Thoracic aorta (tissue), 2 donors: ENCODE measurements at places on chromosomes 6 and 20. TPM values are rescaled to one million over a fixed set of nuclear protein-coding genes. Genes with fewer than 3 reads are reported as not detected.
A peak's percentile ranks its signal among the peaks of the same experiment; 100 is the strongest.

The SIGLEC1 gene
- 12.2 TPM for total RNA-seq

The SCRT2 gene
- not detected for total RNA-seq

The OPRM1 gene
- not detected for total RNA-seq

The SLC4A11 gene
- 0.27 TPM for total RNA-seq

The TAAR2 gene
- not detected for total RNA-seq

The ADAM33 gene
- 113 TPM for total RNA-seq

The C6orf132 gene
- 2.4 TPM for total RNA-seq

The TBXT gene
- total RNA-seq: not detected

The LCA5 gene
- 7.0 TPM for total RNA-seq

The COL21A1 gene
- 52.6 TPM for total RNA-seq

The PDE10A gene
- 20.8 TPM for total RNA-seq

- H3K4me3 ChIP-seq: no peak overlapping the region
- no peaks in the 10 kb centered on the region for H3K27me3 ChIP-seq
- DNase-seq: peak; percentile 73
- peaks cover 25% of the 10 kb centered on the region for H3K36me3 ChIP-seq
- peaks cover 13% of the 10 kb centered on the region for H3K4me1 ChIP-seq
Observed at GRCh38 chr6:39923394-39923793, 10.9 kb downstream of the MOCS1 start.

DNA sequence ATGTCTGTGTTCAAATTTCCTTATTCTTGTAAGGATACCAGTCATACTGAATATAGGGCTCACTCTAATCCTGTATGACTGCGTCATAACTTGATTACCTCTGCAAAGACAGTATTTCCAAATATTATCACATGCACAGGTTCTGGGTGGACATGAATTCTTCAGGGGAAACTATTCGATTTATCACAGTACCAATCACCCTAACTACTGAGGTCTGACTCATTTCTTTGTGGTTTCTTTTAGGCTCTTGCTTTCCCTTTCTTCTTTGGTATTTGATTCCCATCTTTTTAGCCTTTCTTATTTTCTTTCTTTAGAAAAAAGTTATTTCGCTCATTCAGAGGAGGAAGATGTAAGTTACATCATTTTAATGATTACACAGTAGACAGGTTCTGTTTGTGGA is 40.3 kb upstream of the TBX18 start:
- H3K4me1 ChIP-seq: no peaks in the 10 kb centered on the region
- no peaks in the 10 kb centered on the region for H3K36me3 ChIP-seq
- no peak overlapping the region for H3K4me3 ChIP-seq
- no peaks in the 10 kb centered on the region for H3K27me3 ChIP-seq
- no peak overlapping the region for H3K27ac ChIP-seq

GRCh38 chr20:46317685-46318177 is 9.4 kb upstream of the CDH22 start:
- H3K4me1 ChIP-seq: no peaks in the 10 kb centered on the region
- no peaks in the 10 kb centered on the region for H3K36me3 ChIP-seq
- H3K27ac ChIP-seq: no peak overlapping the region
- peaks cover 12% of the 10 kb centered on the region for H3K27me3 ChIP-seq
- H3K4me3 ChIP-seq: no peak overlapping the region

- H3K27ac ChIP-seq: no peak overlapping the region
- no peak overlapping the region for H3K4me3 ChIP-seq
- no peaks in the 10 kb centered on the region for H3K36me3 ChIP-seq
- DNase-seq: no peak
Observed at GRCh38 chr6:15148356-15148946, 97.4 kb upstream of the JARID2 start.

DNA sequence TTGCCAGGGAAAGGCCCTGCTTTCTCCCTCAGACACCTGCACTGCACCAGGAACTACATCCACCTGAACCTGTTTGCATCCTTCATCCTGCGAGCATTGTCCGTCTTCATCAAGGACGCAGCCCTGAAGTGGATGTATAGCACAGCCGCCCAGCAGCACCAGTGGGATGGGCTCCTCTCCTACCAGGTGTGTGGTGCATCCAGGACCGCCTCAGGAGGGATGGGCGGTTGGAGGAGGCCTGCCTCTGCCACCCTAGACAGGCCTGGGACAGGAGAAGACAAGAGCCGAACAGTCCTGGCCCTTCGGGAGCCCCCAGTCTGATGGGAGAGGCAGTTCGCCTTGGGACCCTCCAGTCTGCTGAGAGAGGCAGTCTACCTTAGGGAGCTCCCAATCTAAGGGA is 24.2 kb downstream of the GLP1R start:
- no peaks in the 10 kb centered on the region for H3K36me3 ChIP-seq
- H3K27ac ChIP-seq: no peak overlapping the region
- DNase-seq: no peak
- no peaks in the 10 kb centered on the region for H3K4me1 ChIP-seq
- H3K27me3 ChIP-seq: no peaks in the 10 kb centered on the region
- H3K4me3 ChIP-seq: no peak overlapping the region

- H3K4me1 ChIP-seq: no peaks in the 10 kb centered on the region
- no peak overlapping the region for H3K27ac ChIP-seq
- H3K4me3 ChIP-seq: no peak overlapping the region
- DNase-seq: no peak
Observed at GRCh38 chr6:52146851-52147445, 39.2 kb upstream of the IL17A start.

GRCh38 chr20:60642541-60642940 is 609.5 kb upstream of the CDH4 start:
- H3K4me3 ChIP-seq: no peak overlapping the region
- H3K36me3 ChIP-seq: no peaks in the 10 kb centered on the region
- DNase-seq: no peak
- H3K27ac ChIP-seq: no peak overlapping the region
- H3K4me1 ChIP-seq: no peaks in the 10 kb centered on the region

DNA sequence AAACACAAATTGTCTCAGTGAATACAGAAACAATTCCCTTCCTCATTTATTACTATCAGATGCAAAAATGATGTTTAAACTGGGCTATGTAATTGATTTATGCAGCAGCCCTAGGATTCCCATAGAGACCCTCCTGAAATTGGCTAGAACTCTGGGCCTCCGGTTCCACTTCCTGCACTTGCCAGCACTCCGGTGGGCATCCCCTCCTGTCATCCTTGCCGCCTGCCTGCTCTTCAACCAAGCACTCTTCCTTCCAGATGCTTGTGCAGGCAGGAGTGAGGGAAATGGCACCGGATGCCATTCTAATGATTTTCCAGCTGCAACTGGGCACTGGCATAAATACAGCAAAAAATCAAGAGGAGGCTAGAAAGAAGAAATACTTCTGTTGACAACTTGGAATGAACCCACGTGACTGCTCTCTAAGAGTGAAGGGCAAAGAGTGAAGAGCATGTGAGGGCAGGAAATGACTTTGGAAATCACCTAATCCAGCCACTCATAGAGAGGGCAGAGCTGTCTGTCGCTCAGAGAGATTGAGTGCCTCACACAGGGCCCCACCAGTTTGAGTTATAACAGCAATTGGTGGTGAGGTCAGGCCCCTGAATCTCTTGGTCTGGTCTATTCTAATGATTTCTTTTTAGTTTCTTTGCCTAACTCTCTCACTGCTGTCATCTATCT is 3.7 kb upstream of the NEDD9 start:
- no peaks in the 10 kb centered on the region for H3K36me3 ChIP-seq
- no peak overlapping the region for H3K27ac ChIP-seq
- DNase-seq: no peak
- peaks cover 12% of the 10 kb centered on the region for H3K4me1 ChIP-seq
- H3K27me3 ChIP-seq: no peaks in the 10 kb centered on the region

DNA sequence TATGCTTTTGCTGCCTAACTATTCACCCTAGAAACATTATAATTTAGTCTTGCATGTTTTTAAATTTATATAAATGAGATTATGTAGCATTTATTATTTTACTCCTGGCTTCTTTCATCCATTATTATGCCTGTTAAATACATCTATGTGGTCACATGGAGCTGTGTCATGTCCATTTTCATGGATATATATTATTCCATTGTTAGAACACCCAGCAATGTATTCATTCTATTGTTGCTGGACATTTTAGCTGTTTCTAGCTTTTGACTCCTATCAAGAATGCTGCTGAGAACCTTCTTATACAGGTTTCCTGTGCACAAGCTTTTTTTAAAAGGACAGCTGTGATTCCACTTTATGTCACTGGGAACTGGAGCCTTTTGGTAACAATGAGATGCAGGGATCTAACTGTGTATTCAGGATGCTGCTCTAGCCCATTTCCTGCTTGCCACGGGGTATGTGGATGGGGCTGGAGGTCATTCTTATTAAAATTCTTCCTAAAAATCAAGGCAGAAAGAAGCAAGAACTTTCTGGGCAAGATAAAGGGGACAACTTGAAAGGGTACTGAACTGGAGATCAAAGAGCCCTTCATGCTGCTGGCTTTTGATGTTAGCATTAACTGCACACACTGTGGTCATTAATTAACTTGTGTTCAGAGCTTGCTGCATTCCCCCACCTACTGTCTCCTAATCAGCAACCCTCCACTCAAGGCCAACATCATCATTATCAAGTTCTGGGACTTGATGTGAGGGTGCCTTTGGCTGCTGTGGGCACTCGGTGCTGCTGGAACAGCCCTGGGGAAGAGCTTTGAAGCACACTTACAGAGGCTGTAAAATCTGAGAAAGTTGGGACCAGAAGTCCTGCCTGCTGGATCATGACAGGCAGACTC is 96.6 kb upstream of the AKIRIN2 start:
- DNase-seq: no peak
- no peaks in the 10 kb centered on the region for H3K36me3 ChIP-seq
- H3K4me3 ChIP-seq: no peak overlapping the region

- no peaks in the 10 kb centered on the region for H3K27me3 ChIP-seq
- no peak overlapping the region for H3K4me3 ChIP-seq
- H3K4me1 ChIP-seq: no peaks in the 10 kb centered on the region
- H3K27ac ChIP-seq: no peak overlapping the region
- peaks cover 78% of the 10 kb centered on the region for H3K36me3 ChIP-seq
- DNase-seq: no peak
Observed at GRCh38 chr20:17949899-17950298, 18.7 kb downstream of the SNX5 start.

DNA sequence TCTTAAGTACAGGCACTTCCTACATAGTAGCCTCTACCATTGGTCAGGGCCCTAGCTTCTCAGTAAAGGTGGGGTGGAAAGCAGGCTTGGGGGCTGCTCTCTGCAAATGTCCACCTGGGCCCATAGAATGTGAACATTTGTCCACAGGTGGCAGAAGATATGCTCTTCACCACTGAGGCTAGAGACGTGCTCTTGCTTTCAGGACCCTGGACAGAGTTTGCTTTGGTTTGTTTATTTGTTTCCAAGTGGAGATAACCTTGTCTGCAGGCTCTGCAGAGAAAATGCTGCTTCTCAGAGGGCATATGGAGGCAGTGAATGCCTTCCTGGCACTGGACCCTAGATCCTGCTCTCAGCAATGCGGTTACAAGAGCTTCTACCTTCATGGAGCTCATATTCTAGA is 129.0 kb downstream of the F13A1 start:
- H3K36me3 ChIP-seq: no peaks in the 10 kb centered on the region
- H3K27me3 ChIP-seq: no peaks in the 10 kb centered on the region
- H3K4me3 ChIP-seq: no peak overlapping the region
- no peak for DNase-seq
- no peak overlapping the region for H3K27ac ChIP-seq

DNA sequence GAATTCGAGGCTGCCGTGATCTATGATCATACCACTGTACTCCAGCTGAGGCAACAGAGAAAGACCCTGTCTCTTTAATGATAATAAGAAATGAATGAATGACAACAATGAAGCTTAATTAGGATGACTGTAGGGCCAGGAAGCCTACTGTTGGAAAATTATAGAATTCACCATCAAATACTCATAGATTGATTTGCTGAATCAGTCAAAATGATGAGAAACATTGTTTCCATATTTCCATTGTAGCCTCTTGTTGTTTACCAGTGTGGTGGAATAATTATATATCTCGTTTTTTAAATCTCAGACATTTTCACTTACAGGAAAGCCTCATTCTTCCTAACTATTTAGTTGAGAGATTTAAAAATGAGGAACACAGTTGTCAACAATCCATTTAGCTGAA is 96.2 kb downstream of the JAG1 start:
- no peaks in the 10 kb centered on the region for H3K27me3 ChIP-seq
- H3K4me3 ChIP-seq: no peak overlapping the region
- peaks cover 22% of the 10 kb centered on the region for H3K4me1 ChIP-seq
- DNase-seq: no peak

- DNase-seq: peak; percentile 34
- H3K4me3 ChIP-seq: peak overlapping the region; percentile 22
- H3K4me1 ChIP-seq: peaks cover 51% of the 10 kb centered on the region
- no peaks in the 10 kb centered on the region for H3K36me3 ChIP-seq
- H3K27me3 ChIP-seq: no peaks in the 10 kb centered on the region
Observed at GRCh38 chr6:56683882-56684281, 41.2 kb upstream of the DST start.

GRCh38 chr20:4720977-4721349 is 746 bp upstream of the PRND start:
- H3K27me3 ChIP-seq: no peaks in the 10 kb centered on the region
- H3K27ac ChIP-seq: no peak overlapping the region
- no peaks in the 10 kb centered on the region for H3K36me3 ChIP-seq

DNA sequence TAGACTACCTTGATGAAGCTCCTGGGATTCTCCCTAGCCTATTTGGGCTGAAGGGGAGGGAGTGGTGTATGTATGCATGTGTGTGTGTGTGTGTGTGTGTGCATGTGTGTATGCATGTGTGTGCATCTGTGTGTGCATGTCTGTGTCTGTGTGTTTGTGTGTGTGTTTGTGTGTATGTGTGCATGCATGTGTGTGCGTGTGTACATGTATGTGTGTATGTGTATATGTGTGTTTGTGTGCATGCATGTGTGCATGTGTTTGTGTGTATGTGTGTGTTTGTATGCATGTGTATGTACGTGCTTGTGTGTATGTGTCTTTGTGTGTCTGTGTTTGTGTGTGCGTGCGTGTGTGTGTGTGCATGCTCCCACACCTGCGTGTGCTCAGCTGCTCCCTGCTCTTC is 15.4 kb downstream of the FGD2 start:
- H3K4me1 ChIP-seq: peaks cover 14% of the 10 kb centered on the region
- DNase-seq: no peak
- no peak overlapping the region for H3K4me3 ChIP-seq
- no peaks in the 10 kb centered on the region for H3K27me3 ChIP-seq

DNA sequence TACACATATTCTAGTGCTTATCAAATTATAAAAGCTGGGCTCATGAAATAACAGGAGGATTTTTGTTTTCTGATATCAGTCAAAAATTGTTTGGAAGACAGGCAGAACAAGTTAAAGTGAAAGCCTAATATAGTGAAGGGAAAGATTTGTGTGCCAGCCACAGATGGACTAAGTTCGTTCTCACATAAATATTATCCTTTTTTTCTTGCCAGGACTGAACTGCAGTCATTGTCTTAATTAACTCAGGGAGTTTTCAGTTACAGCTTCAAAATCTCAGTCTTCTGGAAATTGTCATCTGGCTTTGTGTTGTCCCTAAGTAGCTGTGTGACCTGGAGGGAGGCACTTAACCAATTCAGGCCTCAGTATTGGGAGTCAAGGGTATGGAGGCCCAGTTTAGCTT is 40.7 kb downstream of the PLCB4 start:
- H3K36me3 ChIP-seq: no peaks in the 10 kb centered on the region
- peaks cover 10% of the 10 kb centered on the region for H3K4me1 ChIP-seq
- no peak overlapping the region for H3K4me3 ChIP-seq
- H3K27me3 ChIP-seq: no peaks in the 10 kb centered on the region
- no peak overlapping the region for H3K27ac ChIP-seq
- DNase-seq: no peak

- no peaks in the 10 kb centered on the region for H3K27me3 ChIP-seq
- no peak for DNase-seq
- H3K36me3 ChIP-seq: no peaks in the 10 kb centered on the region
- no peaks in the 10 kb centered on the region for H3K4me1 ChIP-seq
Observed at GRCh38 chr20:1840817-1841553, 54.2 kb upstream of the SIRPA start.
